Kidney epithelial cell (primary cell): ENCODE measurements at places on chromosomes 16 and 17. TPM values are rescaled to one million over a fixed set of nuclear protein-coding genes. Genes with fewer than 3 reads are reported as not detected.

- no peak for DNase-seq
Measured at GRCh38 chr17:28982131-28982793, 23.6 kb downstream of the SEZ6 start.

- no peak for DNase-seq
Measured at GRCh38 chr16:47715442-47716083, 254.4 kb downstream of the PHKB start.

GRCh38 chr17:52674686-52675085 is 516.2 kb upstream of the CA10 start:
- no peak for DNase-seq

DNA sequence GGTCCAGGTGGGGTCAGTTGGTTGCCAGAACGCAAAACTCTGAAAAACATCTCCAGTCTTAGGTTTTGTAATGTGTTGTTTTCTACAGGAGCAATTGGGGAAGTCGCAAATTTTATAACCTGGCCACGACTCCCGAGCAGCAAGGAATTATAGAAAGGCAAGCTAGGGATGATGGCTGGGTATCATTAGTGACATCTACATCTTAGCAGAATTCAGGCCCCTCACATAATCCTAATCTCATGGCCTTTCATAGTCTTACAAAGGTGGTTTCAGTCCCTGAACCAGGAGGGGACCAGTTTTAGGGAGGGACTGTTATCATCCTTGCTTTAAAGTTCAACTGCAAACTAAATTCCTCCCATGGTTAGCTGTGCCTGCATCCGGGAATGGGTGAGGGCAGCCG is 117.9 kb downstream of the RPTOR start:
- no peak for DNase-seq

DNA sequence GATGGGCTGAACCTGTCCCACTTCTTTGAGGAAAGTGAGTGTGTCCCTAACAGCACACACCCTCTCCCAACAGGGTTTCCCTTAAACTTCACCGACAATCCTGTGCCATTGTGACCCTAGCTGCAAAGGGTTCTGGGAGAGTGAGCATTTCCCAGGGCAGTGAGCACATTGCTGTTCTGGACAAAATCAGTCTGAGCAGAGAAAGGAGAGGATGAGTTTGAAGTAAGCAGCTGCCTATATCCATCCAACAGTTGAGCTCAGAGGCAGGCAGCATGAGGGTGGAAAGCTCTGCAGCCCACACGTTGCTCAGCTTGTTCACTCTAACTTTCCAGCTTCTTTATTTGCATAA is 296.5 kb upstream of the MAF start:
- no peak for DNase-seq

- DNase-seq: peak; percentile 60
Measured at GRCh38 chr16:58638148-58639036, 8.8 kb upstream of the CNOT1 start.

GRCh38 chr16:68064791-68065365 is 20.3 kb upstream of the NFATC3 start:
- no peak for DNase-seq

DNA sequence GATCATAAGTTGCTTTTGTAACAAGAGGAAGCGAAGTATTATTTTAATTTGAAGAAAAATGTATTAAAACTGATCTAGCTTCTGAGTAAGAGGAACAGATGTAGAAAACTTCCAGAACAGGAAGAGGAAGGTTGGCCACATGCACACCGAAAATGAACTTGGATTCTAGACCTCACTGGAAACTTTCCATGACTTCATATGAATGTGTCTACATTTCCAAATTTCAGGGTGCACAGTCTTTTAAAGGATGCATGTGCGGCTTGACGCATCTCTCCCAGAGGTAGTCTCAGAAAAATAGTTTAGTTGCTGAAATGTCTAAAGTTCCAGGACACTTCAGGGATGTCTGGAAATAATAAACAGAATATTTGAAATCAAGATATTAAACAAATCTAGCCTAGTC is 275.1 kb upstream of the MYOCD start:
- no peak for DNase-seq

DNA sequence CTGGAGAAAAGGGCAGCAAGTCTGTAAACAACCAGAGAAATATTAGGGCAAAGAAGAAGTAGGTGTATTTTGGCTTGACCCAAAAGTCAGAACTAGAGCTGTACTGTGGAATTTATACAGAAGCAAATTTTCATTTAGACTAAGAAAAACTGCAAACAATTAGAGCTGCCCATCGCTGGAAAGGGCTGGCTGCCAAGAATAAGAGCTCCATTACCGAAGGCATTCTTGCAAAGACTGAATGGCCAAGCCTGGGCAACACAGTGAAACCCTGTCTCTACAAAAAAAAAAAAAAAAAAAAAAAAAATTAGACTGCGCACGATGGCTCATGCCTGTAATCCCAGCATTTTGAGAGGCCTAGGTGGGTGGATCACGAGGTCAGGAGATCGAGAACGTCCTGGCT is 53.9 kb upstream of the TMC5 start:
- no peak for DNase-seq

DNA sequence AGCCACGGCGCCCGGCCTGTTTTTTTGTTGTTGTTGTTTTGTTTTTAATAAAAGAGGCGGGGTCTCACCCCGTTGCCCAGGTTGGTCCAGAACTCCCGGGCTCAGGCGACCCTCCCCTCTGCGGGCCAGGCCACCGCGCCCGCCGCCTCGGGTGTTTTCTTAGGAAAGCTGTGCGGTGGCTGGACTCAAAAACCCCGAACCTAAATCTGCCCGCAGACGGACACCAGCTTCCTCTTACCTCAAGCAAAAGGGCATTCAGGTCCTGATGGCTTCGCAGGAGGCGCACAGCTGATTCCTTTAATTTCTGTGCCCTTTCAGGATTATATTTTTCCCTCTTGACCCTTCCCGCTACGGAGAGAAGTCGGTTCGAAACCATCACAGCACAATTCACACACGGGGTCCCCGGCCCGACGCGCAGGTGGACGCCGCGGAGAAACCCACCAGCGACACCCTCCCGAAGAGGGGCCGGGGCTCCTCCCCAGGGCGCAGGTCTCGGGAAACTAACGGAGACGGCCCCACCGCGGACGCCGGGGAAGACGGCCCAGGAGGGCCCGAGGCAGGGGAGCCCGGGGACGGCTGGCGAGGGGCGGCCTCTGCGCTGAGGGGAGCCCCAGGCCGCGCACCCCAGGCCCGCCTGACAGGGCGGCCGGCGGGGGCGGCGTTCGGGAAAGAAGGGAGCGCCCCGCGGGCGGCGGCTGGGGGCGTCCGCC is 653 bp downstream of the FANCA start:
- DNase-seq: no peak

GRCh38 chr17:37092071-37092470 is 143.3 kb downstream of the AATF start:
- peak; percentile 69 for DNase-seq

- no peak for DNase-seq
Measured at GRCh38 chr17:47670064-47670463, 20.3 kb downstream of the KPNB1 start.

- no peak for DNase-seq
Measured at GRCh38 chr17:17888371-17888770, 51.6 kb upstream of the SREBF1 start.

DNA sequence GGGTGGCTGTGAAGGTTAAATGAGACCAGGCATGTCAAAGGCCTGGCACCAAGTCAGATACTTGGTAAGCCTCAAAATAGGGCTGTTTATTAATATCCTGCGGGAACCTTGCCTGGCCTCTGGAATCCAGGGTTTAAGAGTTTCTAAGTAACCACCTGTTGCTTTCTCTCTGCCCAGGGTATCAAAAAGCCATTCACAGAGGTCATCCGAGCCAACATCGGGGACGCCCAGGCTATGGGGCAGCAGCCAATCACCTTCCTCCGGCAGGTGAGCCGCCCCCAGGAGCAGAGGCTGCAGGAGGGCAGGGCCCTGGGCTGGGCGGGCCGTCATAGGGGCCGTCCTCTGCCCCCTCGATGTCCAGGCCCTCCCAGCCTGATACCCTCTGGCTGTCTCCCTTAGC is 13.3 kb downstream of the GPT2 start:
- DNase-seq: no peak

- DNase-seq: no peak
Measured at GRCh38 chr17:19021622-19022083, 17.1 kb upstream of the FAM83G start.

ACSM2A gene
- total RNA-seq: not detected in 2 replicates

RPH3AL gene
- total RNA-seq: 15.1 and 22.4 TPM in 2 replicates

OTOP2 gene
- not detected in 2 replicates for total RNA-seq
